ENCODE measurements at places on chromosomes 5 and 9. TPM values are rescaled to one million over a fixed set of nuclear protein-coding genes. Genes with fewer than 3 reads are reported as not detected.

CARD9 gene
- 3.3 TPM for polyA plus RNA-seq

MARCOL gene
- not detected for polyA plus RNA-seq

OTULINL gene
- polyA plus RNA-seq = 0.04 TPM

NUTM2G gene
- not detected for polyA plus RNA-seq

ZFP2 gene
- polyA plus RNA-seq = 0.29 TPM

CATSPER3 gene
- polyA plus RNA-seq = 0.33 TPM

CDH9 gene
- 0.03 TPM for polyA plus RNA-seq

ARPC5L gene
- 23.6 TPM for polyA plus RNA-seq

SH3TC2 gene
- 0.34 TPM for polyA plus RNA-seq

SHROOM1 gene
- 25.7 TPM for polyA plus RNA-seq

CARTPT gene
- polyA plus RNA-seq = not detected

OR1J1 gene
- polyA plus RNA-seq = not detected

RHOBTB3 gene
- polyA plus RNA-seq = 27.8 TPM

KLHL3 gene
- polyA plus RNA-seq = 0.10 TPM

DMGDH gene
- polyA plus RNA-seq = 3.2 TPM

IL9 gene
- polyA plus RNA-seq = not detected

CRB2 gene
- polyA plus RNA-seq = 0.01 TPM

Data from HepG2 (cell line).